H4 (cell line): ENCODE measurements at places on chromosomes 16 and 17.

DNA sequence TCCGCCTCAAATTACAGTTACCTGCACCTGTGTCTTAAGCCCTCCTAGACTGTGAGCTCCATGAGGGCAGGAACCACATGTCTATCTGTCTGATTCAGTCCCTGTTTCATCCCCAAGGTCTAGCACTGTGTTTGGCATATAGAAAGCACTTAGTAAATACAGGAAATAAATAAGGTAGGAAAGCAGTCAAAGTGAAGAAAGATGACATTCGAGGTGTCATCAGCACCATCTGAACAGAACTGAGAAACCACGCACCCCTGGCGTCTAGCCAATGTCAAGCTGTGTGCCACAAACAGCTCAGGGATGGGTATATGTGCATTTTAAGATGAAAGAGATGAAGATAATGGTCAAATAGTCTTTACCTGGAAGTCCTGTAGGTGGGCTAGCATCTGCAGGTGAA is 79.6 kb upstream of the ATP2A3 start:
- DNase-seq, result no peak

DNA sequence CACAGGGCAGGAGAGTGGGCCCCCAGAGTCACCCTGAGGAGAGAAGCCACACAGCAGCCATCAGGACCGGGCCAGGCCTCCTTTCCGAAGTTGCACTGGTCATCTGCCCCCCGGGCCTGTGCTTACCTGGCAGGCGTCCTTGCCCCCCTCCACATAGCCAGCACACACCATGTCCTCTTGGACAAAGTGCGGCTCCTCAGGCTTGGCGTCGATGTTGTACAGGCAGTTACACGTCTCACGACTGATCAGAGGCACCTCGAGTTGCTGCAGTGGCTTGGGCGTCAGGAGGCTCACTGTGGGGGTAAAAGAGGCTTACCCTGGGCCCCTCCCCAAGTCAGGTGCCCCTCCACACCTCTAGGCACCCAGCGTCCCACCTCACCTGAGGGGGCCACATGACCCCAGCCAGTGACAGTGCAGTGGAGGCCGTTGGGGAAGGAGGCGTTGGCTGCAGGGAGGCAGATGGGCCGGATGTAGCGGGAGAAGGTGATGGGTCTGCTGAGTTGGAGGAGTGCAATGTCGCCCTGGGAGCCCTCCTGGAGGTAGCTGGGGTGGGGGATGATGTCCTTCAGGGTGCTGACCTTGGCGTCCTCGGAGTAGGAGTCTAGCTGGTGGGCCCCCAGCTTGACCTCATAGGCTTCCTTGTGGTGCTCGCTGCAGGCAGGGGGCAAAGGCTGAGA is 3.1 kb downstream of the PRSS8 start:
- no peak for DNase-seq

DNA sequence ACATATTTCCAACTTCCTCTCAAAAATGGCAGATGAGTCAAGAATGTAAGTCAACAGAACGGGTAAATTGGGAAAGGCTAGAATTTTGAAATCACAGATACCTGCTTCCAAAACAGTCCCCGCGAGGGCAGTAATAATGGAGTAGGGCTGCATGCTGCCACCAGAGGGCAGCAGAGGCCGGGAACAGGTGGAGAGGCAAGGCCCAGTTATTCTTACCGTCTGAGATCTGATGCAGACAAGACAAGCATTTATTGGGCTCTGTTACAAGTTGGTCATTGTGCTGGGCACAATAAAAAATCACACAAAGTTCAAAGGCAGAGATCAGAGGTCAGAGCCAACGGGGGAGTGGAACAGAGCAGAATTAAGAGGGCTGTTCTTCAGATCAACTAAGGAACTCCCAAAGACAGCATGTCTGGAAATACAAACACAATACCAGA is 8.8 kb upstream of the MLKL start:
- DNase-seq, result peak; percentile 58

DNA sequence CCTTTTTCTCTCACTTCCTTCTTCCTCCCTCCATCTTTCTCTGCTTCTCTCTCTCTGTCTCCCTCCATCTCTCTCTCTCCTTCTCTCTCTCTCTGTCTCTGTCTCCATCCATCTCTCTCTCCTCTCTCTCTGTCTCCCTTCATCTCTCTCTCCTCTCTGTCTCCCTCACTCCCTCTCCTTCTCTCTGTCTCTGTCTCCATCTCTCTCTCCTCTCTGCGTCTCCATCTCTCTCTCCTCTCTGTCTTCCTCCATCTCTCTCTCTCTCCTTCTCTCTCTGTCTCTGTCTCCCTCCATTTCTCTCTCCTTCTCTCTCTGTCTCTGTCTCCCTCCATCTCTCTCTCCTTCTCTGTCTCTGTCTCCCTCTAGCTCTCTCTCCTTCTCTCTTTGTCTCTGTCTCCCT is 194.1 kb downstream of the GSG1L start:
- no peak for DNase-seq

DNA sequence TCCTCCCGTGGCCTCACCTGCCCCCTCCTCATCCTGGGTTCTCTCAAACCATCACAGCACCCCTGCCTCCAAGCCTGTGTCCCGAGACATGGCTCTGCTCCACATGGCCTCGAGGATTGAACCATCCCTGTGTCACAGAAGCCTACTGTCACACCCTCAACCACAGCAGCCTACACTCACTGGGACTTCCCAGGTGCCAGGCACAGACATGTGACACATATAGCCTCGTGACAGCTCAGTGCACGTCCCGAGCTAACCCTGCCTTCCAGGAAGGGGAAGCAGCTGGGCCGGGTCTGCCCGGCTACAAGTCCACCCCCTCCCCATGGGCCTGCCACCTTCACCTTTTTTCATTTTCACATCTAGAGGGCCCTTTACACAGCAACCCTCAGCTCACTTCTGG is 238.3 kb downstream of the CPPED1 start:
- DNase-seq, result no peak

DNA sequence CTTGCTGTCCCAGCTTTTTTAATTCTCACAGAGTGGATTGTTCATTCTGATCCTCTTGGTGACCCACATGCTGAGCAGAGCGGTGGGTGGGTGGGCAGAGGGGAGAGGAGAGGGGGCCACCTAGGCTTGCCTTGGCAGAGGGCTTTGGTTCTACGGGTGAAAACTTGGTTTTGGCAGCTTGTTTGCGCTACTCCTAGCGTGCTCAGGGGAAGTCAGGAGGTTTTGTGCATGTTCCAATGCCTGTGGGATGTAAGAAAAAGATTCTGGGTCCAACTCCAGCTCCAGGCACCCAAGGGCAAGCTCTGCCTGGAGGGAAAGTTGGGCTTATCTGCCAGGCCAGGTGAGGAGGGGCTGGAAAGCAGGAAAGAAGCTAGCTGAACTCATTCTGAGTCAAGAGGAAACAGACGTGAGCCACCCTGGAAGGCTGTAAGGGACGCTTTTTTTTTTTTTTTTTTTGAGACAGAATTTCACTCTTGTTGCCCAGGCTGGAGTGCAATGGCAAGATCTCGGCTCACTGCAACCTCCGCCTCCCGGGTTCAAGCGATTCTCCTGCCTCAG is 169.1 kb downstream of the WSCD1 start:
- DNase-seq, result no peak

- no peak for DNase-seq
These were observed at the start of gene DPEP1 for GRCh38 chr16:89613231-89613953. Gene DPEP1, plus strand, starts transcription at chr16:89613642. Its CDS starts 16,769 bp downstream, at chr16:89630411.
